Thymus (tissue), 14 donors: ENCODE measurements at places on chromosomes 12 and 14.

GRCh38 chr14:96145116-96145864, 59.3 kb upstream of the BDKRB2 start:
- no peak for DNase-seq

- no peak for DNase-seq
Measured at GRCh38 chr14:102589761-102590290, 2.6 kb upstream of the RCOR1 start.

DNA sequence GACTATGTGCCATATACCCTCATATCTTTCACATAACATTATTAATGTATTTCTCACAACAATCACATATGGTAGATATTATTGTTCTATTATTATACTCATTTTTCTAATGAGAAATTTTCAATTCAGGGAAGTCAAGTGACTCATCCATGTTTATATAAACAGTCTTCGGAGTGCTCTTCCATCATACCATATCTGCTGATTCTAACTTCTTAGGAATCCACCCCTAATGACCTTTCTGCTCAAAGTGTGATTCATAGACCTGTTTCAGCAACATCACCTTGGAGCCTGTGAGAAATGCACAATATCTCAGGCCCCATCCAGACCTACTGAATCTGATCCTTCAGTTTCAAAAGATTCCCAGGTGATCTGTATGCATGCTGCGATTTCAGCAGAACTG, 39.8 kb upstream of the OVCH1 start:
- DNase-seq, result no peak

DNA sequence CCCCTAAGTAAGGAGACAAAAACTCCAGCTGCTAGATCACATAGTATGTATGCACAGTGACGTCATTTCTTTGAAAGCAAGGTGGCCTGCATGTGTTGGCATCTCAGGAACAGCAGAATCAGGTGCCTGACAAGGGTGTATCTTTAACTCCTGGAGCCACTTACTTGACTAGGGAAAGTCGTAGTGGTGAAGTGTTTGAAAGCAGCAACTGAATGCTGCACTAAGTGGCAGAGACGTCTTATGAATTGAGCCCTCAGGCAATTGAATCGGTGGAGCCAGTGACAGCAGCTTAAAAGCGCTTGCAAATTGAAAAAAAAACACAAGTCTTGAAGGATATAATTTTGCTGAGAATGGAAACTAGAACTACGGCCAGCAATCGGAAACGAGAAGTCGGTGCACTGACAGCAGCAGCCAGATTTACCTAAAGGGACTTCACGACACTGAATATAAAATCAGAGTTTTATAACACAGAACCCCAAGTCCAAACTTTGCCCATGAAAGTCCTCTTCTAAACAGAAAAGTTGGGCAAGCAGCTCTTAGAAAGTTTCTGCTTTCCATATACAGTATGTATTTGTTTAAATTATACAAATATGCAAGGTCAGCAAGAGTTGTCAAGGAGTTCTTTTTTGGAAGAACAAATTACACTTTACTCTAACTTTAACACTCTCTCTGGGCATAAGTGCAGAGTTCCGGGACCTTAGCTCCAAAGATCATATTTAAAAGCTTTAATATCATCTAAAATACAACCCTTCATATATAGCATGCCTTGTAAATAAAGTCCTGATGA, 1.1 kb downstream of the IGF1 start:
- DNase-seq, result no peak

DNA sequence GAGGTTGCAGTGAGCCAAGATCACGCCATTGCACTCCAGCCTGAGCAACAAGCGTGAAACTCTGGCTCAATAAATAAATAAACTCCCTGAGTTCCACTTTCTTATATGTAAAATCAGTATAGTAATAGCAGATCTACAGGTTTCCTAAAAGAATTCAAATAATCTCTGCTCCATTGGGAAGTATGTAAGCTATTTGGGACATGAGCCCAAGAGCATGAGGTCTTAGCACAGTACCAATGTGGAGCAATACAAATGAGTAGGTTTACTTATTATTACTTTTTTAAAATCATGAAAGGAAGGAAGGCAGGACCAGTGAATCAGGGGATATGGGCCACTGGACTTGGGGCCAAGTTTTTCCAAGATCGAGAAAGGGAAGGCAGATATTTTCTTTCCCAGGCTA, 216.9 kb upstream of the DIO2 start:
- no peak for DNase-seq

DNA sequence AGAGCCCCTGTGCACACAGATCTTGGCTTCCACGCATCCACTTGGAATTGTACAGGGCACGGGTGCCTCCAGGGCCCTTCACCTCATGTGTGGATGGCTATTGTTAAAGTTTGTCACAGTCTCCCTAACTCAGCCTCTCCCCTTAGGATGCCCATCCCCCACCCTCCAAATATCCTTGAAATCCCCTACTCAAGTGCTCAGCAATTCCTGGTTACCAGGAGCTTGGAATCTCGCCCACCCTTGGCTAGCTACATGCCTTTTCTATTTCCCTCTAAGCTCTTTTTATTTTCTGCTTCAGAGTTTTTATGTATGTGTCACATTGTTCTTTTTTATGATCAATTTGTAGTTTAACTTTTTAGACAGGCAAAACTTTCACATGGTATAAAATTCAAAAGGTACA, 13.0 kb upstream of the NR1H4 start:
- no peak for DNase-seq

DNA sequence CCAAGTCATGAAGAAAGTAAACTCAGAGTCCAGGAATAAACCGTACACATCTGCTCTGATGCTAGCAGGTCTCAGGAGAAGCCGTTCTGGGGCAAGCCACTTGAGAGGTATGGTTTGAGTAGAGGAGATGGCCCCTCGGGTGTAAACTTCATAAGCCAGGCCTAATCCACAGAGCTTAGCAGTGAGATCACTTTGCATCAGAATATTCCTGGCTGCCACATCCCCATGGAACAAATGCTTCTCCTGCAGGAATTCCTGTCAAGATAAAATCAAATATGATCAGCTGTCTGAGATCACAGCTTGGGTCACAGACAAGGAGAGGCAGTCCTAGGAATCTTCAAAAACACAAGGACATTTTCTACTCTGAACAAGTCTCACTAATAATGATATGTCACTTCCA, 11.2 kb upstream of the MAGOHB start:
- DNase-seq, result no peak

GRCh38 chr12:43292699-43293098, 259.3 kb downstream of the ADAMTS20 start:
- DNase-seq, result no peak

DNA sequence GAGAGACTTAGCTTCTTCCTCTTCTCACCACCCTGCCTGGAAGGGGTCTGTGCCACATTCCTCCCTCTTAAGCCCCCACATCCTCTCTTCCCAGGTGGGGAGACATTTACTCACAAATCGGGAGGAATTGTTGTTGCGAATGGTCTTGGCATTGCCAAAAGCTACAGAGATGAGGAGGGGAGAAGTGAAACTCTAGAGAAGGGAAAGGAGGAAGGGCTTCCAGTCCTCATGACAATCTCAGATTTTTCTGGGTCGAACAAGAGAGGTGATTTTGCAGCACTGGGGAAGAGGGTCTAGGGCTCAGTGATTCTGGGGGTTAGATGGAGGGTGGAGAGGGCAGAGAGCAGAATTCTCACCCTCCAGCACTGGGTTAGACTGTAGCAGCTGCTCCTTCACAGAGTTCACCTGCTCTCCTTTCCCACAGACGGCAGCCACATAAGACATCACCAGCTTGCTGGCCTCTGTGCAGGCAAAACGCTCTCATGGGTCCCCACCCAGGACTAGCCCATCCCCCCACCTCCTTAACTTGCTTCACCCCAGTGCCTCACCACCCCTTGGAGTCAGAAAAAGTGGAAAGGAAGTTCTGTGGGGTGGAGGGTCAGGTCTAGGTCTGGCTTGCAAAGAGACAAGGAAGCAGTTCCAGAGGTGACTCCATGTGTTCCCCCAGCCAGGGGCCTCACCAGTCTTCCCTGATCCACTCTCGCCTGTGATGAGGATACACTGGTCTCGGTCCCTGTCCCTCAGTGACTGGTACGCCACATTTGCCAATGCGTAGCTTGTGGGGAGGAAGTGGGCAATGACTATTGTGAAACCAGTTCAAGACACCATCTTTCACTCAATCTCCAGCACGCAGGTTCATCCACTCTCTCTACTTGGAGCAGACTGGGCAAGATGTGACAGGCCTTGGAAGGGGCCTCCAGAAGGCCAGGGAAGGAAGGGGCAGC, 2.7 kb downstream of the MYO1A start:
- no peak for DNase-seq

- DNase-seq, result no peak
Measured at GRCh38 chr12:4526923-4527546, 11.7 kb upstream of the RAD51AP1 start.

DNA sequence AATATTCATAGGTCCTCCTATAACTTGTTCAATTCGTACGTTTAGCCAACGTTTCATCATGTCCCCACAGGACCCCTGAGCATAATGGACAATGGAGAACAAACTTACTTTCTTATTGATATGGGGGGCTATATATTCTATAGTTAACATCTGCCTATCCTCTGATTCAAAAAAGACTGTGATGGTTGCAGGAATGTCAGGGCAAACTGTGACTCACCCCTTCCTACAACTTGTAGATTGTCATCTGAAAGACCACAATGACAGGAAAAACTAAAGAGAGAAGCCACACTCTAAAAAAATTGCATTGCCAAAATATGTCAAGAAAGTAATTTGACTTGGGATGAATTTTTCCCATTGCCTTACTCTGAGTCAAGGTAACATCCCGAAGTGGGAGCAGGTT, 50.8 kb downstream of the CATSPERB start:
- DNase-seq, result no peak

- DNase-seq, result no peak
Measured at GRCh38 chr12:46944771-46945170, 119.0 kb upstream of the SLC38A4 start.

- DNase-seq, result no peak
Measured at GRCh38 chr12:130835011-130835410, 4.0 kb downstream of the STX2 start.

- DNase-seq, result no peak
Measured at GRCh38 chr12:93707836-93708235, 30.7 kb downstream of the CRADD start.

- no peak for DNase-seq
Measured at GRCh38 chr12:53973236-53974042, 513 bp downstream of the HOXC11 start.
